ENCODE measurements at places on chromosomes 5 and 9. TPM values are rescaled to one million over a fixed set of nuclear protein-coding genes. Genes with fewer than 3 reads are reported as not detected.
A peak's percentile ranks its signal among the peaks of the same experiment; 100 is the strongest.

DNA sequence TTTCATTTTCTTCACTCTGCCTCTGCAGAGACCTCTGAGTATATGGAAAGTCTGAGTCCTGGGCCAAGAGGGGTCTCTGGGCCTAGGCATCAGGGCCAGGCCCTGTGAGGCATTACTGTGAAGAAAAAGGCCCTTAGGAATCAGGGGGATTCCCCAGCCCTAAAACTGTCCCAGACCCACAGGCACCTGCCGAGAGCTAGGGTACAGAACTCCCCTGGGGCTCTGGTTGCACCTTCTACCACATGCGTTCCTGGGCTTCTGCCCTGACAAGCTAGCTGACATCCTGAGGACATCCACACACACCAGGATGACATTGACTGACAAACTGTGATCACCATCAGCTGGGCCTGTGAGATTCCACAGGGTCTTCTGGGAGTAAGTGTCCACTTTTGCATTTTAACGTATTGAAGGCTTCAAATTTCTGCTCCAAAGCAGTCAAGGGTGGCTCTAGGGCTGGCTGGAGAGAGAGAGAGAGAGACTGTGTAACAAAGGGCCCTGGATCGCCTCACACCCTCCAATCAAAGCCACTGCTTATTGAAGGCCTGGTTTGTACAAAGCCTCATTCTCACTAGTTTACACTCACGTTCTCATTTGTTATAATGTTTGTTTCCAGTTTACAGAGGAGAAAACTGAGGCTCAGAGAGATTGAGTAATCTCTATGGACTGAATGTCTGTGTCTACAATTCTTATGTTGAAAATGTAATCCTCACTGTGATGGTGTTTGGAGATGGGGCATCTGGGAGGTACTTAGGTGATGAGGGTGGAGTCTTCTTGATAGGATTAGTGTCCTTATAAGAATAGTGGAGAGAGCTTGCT lies 45.1 kb downstream of the TGFBI start:
- no peaks in the 10 kb centered on the region for H3K4me1 ChIP-seq
- peaks cover 32% of the 10 kb centered on the region for H3K27me3 ChIP-seq
- peak; percentile 31 for DNase-seq
- H3K36me3 ChIP-seq: no peaks in the 10 kb centered on the region

GRCh38 chr5:109743770-109744212 lies 54.1 kb downstream of the MAN2A1 start:
- H3K4me1 ChIP-seq: peaks cover 21% of the 10 kb centered on the region
- no peak overlapping the region for H3K27ac ChIP-seq
- H3K36me3 ChIP-seq: peaks cover 15% of the 10 kb centered on the region

GRCh38 chr9:70589571-70590314 lies 175.3 kb upstream of the KLF9 start:
- H3K4me1 ChIP-seq: no peaks in the 10 kb centered on the region
- no peak overlapping the region for H3K27ac ChIP-seq
- H3K4me3 ChIP-seq: no peak overlapping the region
- no peak for DNase-seq
- peaks cover 5% of the 10 kb centered on the region for H3K27me3 ChIP-seq
- H3K36me3 ChIP-seq: no peaks in the 10 kb centered on the region

NPR3 gene
- 0.16 TPM for total RNA-seq

ALDOB gene
- not detected for total RNA-seq

DNA sequence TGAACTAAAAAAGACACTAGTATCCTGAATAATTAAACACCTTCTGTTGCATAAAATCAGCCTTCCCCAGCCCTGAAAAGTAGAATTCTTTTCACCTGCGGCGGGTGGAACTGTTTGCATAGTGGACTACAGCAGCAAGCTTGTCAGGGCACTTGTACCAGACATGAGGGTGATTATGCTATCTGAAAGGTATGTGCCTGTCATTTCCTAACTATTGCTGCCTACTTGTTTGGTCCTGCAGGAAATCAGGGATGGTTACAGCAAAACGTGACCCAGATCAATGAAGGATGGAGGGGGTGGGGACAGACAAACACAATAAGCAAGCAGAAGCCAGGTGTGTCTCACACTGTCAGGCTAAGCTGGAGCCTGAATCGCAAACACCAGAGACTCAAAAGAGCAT lies 385.6 kb downstream of the MLLT3 start:
- peaks cover 25% of the 10 kb centered on the region for H3K36me3 ChIP-seq
- no peaks in the 10 kb centered on the region for H3K27me3 ChIP-seq
- DNase-seq: no peak
- peaks cover 21% of the 10 kb centered on the region for H3K4me1 ChIP-seq

DNA sequence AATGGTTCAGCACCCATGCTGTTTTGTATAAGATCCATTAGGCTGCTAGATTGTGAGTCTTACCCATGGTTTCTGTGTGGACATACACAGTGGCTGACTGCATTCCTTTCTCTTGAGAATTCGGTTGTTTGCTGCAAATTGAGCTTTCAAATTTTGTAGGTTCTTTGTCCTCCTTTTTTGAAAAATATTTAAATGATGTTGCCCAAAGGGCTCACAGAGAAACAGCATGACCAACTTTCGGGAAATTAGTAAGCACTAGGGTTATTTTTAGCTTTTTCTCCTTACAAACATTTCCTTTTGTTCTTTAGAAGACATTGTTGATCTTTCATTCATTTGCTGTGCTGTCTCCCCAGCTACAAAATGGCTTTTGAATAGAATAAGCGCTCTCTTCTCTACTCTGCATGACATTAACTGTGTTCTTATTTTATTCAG lies 79.4 kb downstream of the NLN start:
- H3K27me3 ChIP-seq: no peaks in the 10 kb centered on the region
- H3K27ac ChIP-seq: peak overlapping the region; percentile 84

CER1 gene
- not detected for total RNA-seq

- H3K4me1 ChIP-seq: peaks cover 2% of the 10 kb centered on the region
- H3K4me3 ChIP-seq: no peak overlapping the region
- DNase-seq: no peak
- no peaks in the 10 kb centered on the region for H3K36me3 ChIP-seq
Observed at GRCh38 chr5:170327168-170327567, 29.6 kb upstream of the LCP2 start.

MSX2 gene
- total RNA-seq: not detected

- no peaks in the 10 kb centered on the region for H3K36me3 ChIP-seq
- peaks cover 14% of the 10 kb centered on the region for H3K4me1 ChIP-seq
- no peak overlapping the region for H3K27ac ChIP-seq
Observed at GRCh38 chr5:77936365-77936693, 160.2 kb upstream of the TBCA start.

ENTREP1 gene
- not detected for total RNA-seq

SAXO1 gene
- 0.12 TPM for total RNA-seq

DNA sequence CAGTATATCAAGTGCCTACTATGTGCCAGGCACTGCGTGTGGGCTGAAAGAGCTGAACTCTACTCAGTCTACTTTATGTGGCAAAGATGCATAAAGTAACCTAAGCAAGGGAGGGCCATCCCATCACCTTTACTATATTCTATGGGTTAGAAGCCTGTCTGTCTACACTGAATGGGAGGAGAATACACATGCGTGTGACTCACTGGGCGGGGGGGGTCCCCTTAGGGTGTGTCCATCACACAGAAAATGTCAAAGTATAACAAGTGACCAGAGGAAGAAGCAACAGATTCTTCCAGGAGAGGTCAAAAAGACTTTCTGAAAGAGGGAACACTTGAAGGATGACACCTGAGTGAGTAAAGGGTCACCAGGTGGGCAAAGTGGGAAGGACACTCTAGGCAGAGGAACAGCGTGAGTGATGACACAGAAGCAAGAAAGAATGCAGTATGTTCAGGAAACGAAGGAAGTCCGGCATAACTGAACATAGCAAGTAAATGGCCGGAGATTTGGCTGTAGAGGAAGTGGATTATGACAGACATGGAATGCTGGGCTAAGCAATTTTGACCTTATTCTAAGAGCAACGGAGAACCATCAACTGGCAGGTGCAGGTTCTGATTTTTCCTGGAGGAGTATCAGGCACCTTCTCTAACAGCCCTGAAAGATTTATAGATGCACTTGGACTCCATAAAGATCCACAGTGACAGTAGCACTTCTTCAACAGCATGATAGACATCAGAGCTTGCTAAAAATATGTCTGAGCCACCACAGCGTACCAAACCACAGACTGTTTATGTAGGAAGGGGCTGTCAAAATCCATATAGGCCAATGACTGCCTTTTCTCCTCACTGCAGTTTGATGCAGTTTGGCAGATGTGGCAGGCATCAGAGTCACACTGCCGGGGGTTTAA lies 8.0 kb upstream of the WHRN start:
- no peak overlapping the region for H3K27ac ChIP-seq
- peaks cover 9% of the 10 kb centered on the region for H3K4me1 ChIP-seq
- no peak for DNase-seq
- H3K4me3 ChIP-seq: no peak overlapping the region

- H3K4me3 ChIP-seq: no peak overlapping the region
- H3K36me3 ChIP-seq: no peaks in the 10 kb centered on the region
- H3K27me3 ChIP-seq: no peaks in the 10 kb centered on the region
- H3K4me1 ChIP-seq: no peaks in the 10 kb centered on the region
- no peak overlapping the region for H3K27ac ChIP-seq
Observed at GRCh38 chr5:170907758-170908157, 45.9 kb downstream of the RANBP17 start.

GRCh38 chr5:39106322-39106721 lies 32.1 kb upstream of the RICTOR start:
- H3K4me3 ChIP-seq: no peak overlapping the region
- H3K27me3 ChIP-seq: no peaks in the 10 kb centered on the region
- peaks cover 60% of the 10 kb centered on the region for H3K36me3 ChIP-seq
- no peak overlapping the region for H3K27ac ChIP-seq
- H3K4me1 ChIP-seq: peaks cover under 1% of the 10 kb centered on the region

MLLT3 gene
- total RNA-seq: 55.9 TPM

DNA sequence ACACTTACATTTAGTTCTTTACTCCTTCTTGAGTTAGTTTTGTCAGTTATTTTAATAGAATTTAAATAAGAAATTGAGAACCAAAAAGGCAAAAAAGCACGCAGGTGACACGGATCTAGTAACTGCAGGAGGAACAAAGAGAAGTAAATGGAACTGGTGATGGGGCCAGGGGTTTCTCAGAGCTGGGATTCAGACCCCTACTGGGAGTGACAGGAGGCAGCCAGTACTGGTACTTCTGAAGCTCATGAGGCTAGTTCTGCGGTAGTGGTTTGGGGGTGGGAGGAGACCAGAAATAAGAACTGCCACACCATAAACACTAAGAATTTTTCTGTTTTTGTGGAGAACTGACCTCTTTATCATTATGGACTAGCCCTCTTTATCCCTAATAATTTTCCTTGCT lies 48.2 kb downstream of the OXCT1 start:
- peaks cover 3% of the 10 kb centered on the region for H3K4me1 ChIP-seq
- no peak overlapping the region for H3K27ac ChIP-seq
- DNase-seq: no peak
- H3K4me3 ChIP-seq: no peak overlapping the region
- H3K27me3 ChIP-seq: no peaks in the 10 kb centered on the region

GRCh38 chr5:88606626-88607025 lies 276.4 kb downstream of the MEF2C start:
- H3K4me3 ChIP-seq: no peak overlapping the region
- H3K36me3 ChIP-seq: no peaks in the 10 kb centered on the region
- H3K27ac ChIP-seq: no peak overlapping the region
- no peaks in the 10 kb centered on the region for H3K4me1 ChIP-seq
- no peaks in the 10 kb centered on the region for H3K27me3 ChIP-seq
